NCI-H69 (cell line): ENCODE measurements at places on chromosomes 4 and X.
A peak's percentile ranks its signal among the peaks of the same experiment; 100 is the strongest.

DNA sequence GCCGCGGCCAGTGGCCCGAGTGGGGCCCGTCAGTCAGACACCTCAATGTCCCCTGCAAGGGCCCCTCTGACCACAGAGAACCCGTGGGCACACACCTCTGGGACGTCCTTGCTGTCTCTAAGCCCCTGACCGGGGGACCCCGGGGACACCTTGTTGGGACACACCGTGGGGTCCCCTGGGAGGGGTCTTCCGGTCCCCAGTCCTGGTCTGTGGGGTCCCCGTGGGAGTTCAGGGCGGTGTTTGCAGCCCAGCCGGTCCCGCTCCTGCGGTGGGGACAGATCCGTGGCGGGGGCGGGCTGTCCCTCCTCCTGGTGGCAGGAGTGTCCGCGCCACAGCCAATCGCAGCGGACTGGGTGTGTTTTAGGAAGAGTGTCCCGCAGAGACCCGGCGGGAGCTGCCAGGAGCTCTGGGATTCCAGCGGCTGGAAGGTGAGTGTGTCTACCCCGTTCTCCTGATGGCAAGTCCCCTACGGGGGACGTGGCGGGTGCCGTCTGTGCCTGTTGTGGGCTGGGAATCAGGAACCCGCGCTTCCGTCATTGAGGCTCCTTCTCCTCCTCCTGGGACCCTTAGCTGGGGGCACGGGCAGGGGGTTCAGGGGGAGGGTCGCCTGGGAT lies 5.1 kb upstream of the PLCXD1 start:
- DNase-seq: no peak

GRCh38 chr4:142292231-142292630 lies 553.9 kb downstream of the INPP4B start:
- no peak for DNase-seq

- peak; percentile 7 for DNase-seq
Measured at GRCh38 chrX:69546417-69546816, 42.3 kb downstream of the NALF2 start.

- DNase-seq: peak; percentile 28
Measured at GRCh38 chr4:183388777-183389176, 55.7 kb upstream of the CDKN2AIP start.

- DNase-seq: no peak
Measured at GRCh38 chr4:186775902-186776301, 52.2 kb upstream of the FAT1 start.

DNA sequence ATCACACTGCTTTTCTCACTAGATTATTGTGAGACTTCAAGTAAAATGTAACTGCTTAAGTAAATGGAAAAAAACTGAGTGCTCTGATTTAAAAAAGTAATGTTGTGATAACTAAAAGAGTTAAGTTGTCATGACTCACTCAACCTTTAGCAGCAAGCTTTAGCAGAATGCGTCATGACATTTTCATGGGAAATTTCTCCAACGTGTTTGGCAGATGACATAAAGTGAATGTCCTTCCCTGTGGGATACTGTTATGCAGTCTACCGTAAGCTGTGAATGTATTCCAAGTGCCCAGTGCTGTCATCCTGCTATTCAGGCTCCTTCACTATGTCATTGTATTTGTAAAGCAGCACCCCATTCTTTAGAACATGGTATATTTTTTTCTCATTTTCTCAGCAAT lies 136.2 kb downstream of the CPXCR1 start:
- no peak for DNase-seq

GRCh38 chr4:130124066-130124465 lies 1028.1 kb downstream of the C4orf33 start:
- DNase-seq: no peak
